ENCODE measurements at places on chromosomes 11 and 22.

DNA sequence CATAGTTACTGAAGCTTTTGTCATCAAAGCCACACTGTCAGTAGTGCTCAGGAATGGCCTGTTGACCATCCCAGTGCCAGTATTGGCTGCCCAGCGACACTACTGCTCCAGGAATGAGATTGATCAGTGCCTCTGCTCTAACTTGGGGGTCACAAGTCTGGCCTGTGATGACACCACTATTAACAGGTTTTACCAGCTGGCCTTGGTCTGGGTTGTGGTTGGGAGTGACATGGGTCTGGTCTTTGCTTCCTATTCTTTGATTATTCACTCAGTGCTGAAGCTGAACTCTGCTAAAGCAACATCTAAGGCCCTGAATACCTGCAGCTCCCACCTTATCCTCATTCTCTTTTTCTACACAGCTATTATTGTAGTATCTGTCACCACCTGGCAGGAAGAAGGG lies 21.5 kb downstream of the OR56B4 start:
- no peak for DNase-seq

- DNase-seq: no peak
Measured at GRCh38 chr11:102276362-102276761, 40.9 kb upstream of the BIRC3 start.

DNA sequence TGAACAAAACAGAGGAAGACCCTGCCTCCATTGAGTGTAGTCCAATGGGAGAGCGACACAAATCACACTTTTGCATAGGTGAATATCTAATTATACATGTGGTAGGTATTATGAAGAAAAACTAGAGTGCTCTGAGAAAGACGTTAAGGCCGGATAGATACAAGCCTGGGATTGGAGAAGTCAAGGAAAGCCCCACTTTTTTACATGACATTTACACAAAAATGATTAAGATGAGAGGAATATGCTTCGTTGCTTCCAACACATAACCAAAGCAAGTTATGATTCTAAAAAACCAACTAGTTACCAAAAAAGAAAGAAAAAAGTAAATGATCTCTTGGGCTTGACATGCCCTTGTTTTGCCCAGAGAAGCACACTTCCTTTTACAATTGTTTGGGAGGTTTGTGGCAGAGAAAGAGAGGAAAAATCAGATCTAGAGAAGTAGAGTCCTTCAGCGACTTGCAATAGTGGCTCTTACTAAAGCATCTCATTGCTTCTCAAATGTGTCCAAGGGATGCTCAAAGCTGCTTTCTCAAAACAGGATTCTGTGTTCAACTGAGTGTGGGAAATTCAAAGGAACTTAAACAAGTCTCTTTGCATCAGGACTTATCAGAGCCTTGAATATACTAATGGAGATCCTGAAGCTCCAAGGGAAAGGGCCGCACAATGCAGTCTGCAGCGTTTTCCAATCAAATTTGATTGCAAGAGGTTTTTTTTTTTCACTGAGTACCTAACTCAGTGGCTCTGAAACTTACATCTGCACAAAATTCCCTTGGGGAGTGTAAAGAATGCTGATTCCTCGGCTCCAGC lies 38.8 kb downstream of the FLI1 start:
- DNase-seq: no peak

GRCh38 chr22:37777122-37777687 lies 30.5 kb upstream of the GCAT start:
- no peak for DNase-seq

- DNase-seq: no peak
Measured at GRCh38 chr22:22811016-22812009, 76.3 kb upstream of the IGLL5 start.

GRCh38 chr11:93524858-93525257 lies 18.3 kb downstream of the SMCO4 start:
- DNase-seq: no peak

- DNase-seq: no peak
Measured at GRCh38 chr11:34067383-34068065, 16.0 kb downstream of the CAPRIN1 start.

GRCh38 chr11:79045800-79046304 lies 395.0 kb downstream of the TENM4 start:
- no peak for DNase-seq

GRCh38 chr11:88231894-88232482 lies 56.7 kb upstream of the RAB38 start:
- no peak for DNase-seq

DNA sequence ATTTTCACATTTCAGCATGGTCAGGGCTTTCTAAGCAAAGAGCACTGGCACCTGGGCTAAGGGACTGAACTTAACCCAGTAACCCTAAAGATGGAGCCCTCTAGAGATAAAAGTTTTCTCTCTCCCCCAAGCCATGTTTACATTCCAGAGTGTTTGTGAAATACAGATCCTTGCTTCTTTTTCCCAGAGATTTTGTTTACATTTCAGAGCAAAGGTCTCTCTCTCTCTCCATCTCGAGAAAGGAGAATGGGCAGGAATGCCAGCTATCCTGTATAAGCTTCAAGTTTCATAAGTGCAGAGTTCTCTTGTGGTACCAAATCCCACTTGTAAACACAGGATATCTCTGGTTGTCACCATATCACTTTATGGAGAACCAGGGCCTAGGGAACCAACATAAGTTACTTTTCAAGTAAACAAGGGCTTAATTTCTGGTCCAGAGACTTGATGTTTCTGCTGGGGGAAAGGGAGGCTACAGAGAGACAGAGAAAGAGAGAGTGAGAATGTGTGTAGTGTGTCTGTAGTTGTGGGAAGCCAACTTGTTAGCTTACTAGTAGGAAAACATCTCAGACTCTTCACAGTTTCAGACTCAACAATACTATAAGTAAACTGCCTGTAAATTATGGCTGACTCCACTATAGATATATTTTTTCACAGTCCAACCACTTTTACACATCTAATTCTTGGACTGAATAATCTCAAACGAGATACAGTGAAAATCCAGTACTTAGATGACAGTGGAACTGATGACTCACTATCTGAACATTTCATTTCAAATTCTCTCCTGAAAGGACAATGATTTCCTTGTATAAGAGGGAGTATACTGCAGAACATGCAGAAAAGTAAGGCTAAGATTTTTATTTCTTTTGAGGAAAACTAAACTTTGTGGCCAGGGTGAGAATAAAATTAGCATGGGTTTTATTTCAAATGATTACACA lies 76.2 kb downstream of the ARHGAP32 start:
- no peak for DNase-seq

DNA sequence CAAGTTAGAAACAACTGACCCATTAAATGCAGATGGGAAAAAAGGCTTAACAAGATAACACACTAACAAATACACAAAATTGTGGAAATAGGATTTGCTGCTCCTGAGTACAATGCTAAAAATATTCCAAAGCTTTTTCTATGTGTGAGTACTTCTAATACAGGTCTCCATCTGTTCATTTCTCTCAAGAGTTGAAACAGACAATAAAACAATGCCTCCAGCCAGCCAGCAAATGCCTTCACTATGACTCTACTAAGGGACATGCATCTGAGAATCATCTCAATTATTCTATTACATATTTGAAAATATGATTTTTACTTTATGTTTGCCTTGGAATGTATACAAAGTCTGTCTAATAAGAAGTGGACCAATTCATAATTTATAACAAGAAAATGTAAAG lies 119.0 kb downstream of the CADM1 start:
- DNase-seq: no peak

DNA sequence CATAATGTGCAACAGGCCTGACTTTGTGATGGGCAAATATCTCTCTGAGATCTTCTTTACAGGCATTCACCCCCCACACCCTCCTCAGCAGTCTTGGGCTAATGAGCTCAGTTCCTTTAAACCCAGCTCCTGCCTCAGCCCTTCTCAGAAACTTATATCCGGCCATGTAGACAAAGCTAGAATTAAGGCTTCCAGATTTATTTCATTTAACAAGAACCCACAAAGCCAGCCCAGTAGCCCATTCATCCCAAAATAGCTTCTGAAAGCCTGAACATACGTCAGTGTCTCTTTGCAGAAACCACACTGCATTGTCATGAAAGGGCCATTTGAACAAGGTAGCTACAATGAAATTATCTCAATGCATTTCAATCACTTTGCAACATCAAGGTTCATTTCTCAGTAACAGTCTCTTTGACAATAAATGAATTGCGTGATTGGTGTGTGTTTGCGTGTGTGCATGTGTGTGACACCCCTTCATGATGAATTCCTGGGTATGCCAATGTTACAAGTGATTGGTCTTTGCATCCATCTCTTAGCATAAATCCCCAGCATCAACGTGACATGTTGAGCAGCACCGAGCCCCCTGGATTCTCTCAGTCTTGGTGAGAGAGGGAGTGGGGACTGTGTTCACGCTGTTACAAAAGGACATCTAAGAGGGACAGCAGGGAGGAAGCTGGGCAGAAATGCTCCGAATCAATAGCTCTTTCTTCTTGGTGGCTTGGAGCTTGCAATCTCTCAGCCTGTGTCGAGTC lies 299.6 kb downstream of the KIRREL3 start:
- DNase-seq: no peak

GRCh38 chr11:15793043-15793996 lies 563.0 kb downstream of the SOX6 start:
- no peak for DNase-seq

GRCh38 chr11:111635706-111636045 lies 33.4 kb downstream of the SIK2 start:
- DNase-seq: no peak

- DNase-seq: no peak
Measured at GRCh38 chr11:109302591-109303334, 119.2 kb upstream of the C11orf87 start.

All from NCI-H187 (cell line).